Panc1 (cell line): ENCODE measurements at places on chromosomes 12 and 14.
A peak's percentile ranks its signal among the peaks of the same experiment; 100 is the strongest.

DNA sequence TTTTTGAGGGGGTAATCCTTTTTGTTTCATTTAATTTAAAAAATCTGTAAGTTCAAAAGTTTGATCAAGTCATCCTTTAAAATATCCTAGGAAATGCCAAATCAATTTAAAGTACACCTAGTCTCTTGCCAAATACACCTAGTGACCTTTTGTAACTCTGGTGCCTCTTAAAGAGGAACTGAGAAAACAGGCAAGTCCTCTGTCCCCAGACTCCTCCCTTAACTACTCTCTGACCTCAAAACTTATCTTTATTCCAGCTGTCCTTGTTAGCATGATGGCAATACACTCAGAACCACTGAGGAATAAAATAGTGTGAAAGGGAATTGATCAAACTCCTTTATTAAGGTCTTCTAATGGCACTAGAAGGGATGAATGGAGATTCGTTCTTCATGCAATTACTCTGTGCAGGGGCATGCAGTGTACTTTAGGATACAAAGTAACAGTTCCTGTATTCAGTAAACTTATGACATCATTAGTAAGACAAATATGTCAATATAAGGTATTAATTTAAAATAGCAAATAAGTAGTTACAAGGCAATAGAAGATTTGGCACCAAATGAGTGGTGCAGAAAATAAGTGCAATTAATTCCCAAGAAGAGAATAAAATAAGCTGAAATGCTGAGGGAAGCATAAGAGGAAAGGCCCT, 3.3 kb downstream of the FAR2 start:
- no peak for DNase-seq

DNA sequence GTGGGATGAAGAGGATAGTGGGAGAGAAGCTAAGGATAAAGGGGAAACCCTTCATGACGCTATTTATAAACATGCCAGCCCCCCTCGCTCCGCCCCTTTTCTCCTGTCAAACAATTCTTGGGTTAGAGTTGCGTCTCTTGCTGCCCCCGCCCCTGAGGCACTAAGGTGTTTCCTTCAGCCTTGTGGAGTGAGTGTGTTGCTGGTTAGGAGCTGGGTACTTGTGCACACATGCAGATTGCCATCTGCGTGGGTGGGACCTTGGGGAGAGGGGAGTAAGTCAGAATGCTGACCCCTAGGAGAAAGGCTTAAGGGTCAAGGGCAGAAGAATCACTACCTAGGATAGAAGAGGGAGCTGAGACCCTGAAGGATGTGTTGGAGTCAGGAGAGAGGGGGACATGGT, 5.4 kb downstream of the FOXJ2 start:
- DNase-seq = no peak

GRCh38 chr12:29157486-29157946, 8.4 kb downstream of the FAR2 start:
- no peak for DNase-seq

GRCh38 chr12:27437839-27438238, 8.7 kb upstream of the SMCO2 start:
- DNase-seq = no peak

GRCh38 chr12:25788707-25789442, 169.6 kb upstream of the RASSF8 start:
- no peak for DNase-seq

DNA sequence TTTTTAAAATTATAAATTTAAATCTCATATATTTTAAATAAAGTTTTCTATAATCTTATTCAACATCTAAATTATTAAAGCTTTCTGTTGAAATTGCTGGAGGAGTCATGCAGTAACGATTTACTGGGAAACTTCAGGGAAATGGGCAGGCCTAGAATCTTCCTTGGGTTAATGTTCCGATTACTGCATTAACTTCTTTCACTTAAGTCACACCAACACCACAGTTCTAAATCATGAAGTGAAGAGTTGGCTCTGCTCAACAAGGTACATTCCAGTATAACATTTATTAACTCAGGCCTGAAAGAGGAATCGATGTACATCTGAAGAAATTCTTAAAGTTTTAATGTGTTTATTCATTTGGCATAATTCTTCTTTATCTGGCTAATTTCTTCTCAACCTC, 244.3 kb downstream of the CCER1 start:
- DNase-seq = no peak

DNA sequence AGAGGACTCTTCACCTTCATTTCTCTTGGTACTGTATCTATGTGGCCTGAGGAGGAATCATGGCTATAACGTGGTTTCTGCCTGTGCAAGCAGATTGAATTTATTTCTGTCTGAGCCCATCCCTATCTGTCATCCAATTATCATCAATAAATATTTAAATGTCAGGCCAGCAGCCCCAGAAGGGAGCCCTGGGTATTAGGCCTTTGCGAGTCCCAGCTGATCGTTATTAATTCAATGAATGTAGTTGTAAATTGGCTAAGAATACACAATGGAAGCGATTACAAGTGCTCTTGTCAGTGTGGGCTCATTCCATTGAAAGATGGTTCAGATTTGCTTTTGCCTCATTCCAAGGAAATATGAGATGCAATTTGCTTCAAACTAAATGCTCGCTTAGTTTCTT, 142.0 kb downstream of the KTN1 start:
- DNase-seq = no peak

DNA sequence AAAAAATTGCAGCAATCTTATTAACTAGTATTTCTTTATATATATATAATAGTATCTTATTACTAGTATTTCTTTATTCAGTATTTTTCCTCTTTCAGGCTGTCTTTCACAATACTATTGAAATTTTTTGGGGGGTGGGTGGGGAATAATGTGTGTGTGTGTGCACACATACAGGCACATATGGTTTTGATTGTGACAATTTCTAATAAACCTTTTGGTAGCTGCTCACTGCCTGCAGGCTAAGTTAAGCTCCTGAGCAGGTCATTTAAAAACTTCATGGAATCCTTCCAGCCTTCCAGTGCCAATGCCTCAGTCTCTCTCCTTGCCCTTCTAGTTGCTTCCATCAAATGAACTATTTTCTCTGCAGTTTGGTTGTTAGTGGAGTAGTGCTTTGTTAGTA, 490.1 kb downstream of the PCNX1 start:
- DNase-seq = no peak

- DNase-seq = no peak
Observed at GRCh38 chr14:101058571-101058970, 155.0 kb upstream of the RTL1 start.

- DNase-seq = no peak
Observed at GRCh38 chr12:131375972-131376345, 334.9 kb upstream of the SFSWAP start.

GRCh38 chr12:17352164-17352563, 737.8 kb downstream of the RERGL start:
- no peak for DNase-seq

DNA sequence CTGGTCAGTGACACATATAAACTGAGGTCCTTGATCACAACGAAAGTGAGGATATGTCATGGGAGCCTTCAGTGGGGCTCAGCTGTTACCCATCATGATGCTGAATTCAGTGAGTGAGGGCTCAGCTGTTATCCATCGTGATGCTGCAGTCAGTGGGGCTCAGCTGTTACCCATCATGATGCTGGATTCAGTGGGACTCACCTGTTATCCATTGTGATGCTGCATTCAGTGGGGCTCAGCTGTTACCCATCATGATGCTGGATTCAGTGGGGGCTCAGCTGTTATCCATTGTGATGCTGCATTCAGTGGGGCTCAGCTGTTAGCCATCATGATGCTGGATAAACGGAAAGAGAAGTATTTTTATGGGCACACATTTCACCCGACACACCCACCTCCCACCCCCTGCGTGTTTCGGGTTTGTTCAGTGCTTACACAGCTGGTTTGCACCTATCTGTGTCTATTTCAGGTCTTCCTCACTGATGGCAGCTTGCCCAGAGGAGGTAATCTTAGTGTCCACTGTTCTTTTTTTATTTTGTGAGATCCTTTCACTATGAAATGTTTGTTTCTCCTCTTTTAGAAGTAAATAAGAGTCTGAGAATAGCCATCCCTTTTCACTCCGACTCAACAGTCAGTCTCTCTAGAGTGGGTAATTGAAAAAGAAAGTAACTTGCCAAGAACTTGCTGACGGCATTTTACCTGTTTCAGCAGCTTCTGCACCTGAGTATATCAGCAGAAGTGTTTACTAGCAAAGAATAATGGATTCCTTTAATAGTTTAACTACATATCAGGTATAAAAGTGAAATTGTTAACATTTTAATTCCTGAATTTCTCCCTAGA, 183.0 kb downstream of the ERC1 start:
- no peak for DNase-seq

DNA sequence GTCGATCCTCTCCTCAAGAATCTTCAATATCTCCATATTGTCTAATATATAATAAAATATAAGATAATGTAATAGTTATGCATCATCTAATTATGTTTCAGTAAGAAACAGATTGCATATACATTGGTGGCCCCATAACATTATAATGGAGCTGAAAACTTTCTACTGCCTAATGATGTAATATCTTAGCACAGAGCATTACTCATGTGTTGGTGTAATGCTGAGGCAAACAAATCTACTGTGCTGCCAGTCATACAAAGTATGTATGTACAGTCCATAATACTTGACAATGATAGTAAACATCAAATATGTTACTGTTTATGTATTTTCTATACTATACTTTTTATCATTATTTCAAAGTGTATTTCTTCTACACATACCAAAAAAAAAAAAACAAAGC, 128.7 kb downstream of the CPNE8 start:
- peak; percentile 22 for DNase-seq

GRCh38 chr12:53173085-53173715, 7.3 kb upstream of the ZNF740 start:
- no peak for DNase-seq

- DNase-seq = no peak
Observed at GRCh38 chr12:79422060-79422812, 268.5 kb downstream of the PAWR start.

GRCh38 chr12:21962236-21962635, 21.0 kb upstream of the ABCC9 start:
- no peak for DNase-seq

DNA sequence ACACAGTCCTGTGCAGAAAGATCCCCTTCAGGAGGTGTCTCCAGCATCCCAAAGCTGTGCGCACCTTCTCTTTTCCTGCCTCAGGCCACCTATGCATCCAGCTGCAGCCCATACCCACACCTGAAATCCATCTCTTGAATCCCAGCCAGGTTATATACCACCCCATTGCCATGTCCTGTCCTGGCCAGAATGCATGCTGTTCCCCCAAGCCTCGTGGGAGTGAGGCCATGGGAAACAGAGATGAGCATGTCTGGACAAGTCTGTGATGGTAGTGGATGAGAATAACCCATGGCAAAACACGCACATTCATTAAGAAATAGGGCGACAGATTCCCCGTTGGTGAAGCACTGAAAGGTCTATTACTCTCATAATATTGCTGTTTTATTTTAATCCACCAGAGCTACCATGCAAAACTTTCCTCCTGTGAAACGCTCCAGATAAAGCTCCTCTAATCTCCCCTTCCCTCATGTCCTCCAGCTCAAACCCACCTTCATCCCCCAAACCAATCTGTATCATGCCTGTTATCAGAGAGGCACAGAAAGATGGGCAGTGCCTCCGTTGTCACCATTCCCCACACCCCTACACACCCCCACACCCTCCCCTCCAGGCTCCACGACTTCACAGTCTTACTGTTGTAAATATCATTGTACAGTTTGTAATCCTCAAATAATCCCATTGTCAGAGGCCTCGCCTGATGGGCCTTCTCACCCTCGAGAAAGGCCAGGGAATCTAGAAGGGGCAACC, 97.5 kb upstream of the FKBP4 start:
- no peak for DNase-seq

DNA sequence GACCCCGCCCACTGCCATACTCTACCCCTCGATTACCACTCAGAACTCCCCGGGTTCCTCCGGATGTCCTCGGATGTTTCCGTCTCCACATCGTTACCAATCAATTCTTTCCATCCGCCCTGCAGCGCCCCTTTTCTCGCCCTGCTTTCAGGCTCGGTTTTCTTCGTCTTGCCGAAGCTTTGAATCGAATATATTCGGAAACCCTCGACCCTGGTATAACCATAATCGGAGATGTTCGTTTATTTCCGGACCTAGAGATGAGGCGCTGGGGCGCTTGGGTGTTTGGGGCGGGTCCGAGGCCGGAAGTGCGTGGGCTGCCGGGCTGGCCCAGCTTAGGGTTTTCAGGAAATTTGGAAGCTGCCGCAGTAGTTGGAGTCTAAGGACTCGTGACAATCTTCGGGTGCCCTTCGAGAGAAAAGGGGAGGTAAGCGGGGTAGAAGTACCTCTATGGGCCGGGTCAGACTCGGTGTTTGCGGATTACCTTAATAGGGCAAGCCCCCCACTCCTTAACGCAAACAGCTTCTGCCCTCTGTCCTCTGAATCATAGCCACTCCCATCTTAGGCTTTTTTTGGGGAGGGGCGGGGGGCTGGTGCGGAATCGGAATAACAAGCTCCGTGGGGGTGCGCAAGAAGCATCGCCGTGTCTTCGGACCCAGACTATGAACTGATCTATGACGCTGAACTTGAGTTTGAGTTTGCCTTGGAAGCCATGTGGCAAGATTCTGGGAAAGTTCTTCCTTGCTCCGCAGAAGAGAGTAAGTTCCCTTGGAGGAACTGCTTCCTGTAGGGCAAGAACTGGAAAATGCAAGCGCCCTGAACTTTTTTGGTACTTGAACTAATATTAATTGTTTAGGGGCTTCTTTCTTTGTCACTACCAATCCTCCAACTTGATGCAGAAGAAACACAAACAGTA, at the start of gene C14orf119:
C14orf119 (plus strand) TSS at position 310 of the 913 bp plus-strand sequence. CDS start 2,154 bp downstream, outside the sequence.
- DNase-seq = peak; percentile 99

DNA sequence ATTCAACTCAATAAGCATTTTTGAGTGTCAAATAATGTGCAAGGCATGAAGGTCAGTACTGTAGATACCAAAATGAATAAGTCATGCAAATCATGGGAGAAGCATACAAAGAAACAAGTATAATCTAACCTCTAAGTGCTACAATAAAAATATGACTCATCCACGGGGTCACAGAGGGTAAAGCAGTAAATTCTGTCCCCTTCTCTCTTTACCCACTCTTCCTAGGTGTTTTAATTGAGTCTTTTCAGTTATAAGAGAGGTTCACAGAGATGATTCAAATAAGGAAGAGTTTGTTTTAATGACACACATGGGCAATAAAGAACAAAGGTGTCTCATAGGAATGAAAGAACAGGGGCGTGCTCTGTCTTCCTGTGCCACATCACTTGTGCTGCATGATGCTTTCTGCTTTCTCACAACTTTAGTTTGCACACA, 71.5 kb upstream of the DAAM1 start:
- DNase-seq = no peak

- DNase-seq = no peak
Observed at GRCh38 chr12:2413999-2414792, 361.4 kb downstream of the CACNA1C start.

- no peak for DNase-seq
Observed at GRCh38 chr12:127272864-127273263, 994.1 kb upstream of the TMEM132C start.

- DNase-seq = no peak
Observed at GRCh38 chr14:77183896-77184295, 2.3 kb downstream of the TMEM63C start.

DNA sequence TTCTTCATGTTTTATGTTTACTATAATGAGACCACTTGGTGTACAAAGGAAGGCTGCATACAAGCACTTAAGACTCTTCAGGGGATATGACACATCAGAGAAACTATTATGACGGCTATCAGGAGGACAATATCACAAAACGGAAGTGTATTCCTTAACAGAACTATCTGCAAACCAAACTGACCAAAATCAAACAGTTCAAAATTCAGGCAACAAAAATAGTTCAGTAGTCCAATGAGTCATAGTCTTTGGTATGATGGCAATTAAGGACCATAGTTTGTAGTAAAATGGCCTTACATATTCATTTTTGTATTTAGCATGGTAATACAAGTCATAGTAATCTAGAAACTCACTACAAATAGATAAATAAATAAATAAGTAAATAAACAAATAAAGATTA, 1638.7 kb upstream of the SEL1L start:
- no peak for DNase-seq

GRCh38 chr12:11719678-11720099, 70.2 kb downstream of the ETV6 start:
- no peak for DNase-seq
